Breast epithelium (tissue), 4 donors: ENCODE measurements at places on chromosomes 3 and 15. TPM values are rescaled to one million over a fixed set of nuclear protein-coding genes. Genes with fewer than 3 reads are reported as not detected.
A peak's percentile ranks its signal among the peaks of the same experiment; 100 is the strongest.

TIMP4 gene
- total RNA-seq: 27.4 TPM

SKOR1 gene
- total RNA-seq: 0.98 TPM

RGMA gene
- total RNA-seq: 17.7 TPM

NGLY1 gene
- total RNA-seq: 29.8 TPM

P2RY1 gene
- total RNA-seq: 1.2 TPM

SLC15A2 gene
- total RNA-seq: 2.2 TPM

MYH15 gene
- not detected for total RNA-seq

DNAJB11 gene
- 41.6 TPM for total RNA-seq

- no peak for DNase-seq
- no peak overlapping the region for H3K4me3 ChIP-seq
- no peak overlapping the region for H3K27ac ChIP-seq
- no peaks in the 10 kb centered on the region for H3K27me3 ChIP-seq
- no peaks in the 10 kb centered on the region for H3K4me1 ChIP-seq
- H3K36me3 ChIP-seq: no peaks in the 10 kb centered on the region
Observed at GRCh38 chr3:71416876-71417275, 166.7 kb downstream of the FOXP1 start.

DNA sequence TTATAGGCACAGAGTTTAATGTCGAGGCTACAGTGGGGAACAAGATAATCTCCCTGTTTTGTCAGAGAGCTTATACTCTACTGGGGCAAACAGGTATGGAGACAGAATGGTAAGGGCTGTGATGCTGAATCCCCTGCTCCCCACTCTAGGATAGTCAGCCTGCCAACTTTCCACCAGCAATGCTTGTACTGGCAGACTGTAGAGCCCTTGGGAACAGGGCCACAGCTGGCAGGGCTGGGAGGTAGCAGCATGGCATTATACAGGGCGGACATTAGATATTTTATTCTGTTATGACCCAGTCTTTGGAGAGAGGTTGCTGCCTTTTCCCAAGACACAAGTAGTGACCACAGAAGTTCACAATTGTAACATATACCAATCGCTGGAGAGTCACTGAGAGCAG is 91.2 kb downstream of the ARRDC4 start:
- no peaks in the 10 kb centered on the region for H3K36me3 ChIP-seq
- H3K4me1 ChIP-seq: no peaks in the 10 kb centered on the region
- no peak for DNase-seq
- no peaks in the 10 kb centered on the region for H3K27me3 ChIP-seq
- no peak overlapping the region for H3K4me3 ChIP-seq
- H3K27ac ChIP-seq: no peak overlapping the region

- H3K27ac ChIP-seq: no peak overlapping the region
- no peaks in the 10 kb centered on the region for H3K4me1 ChIP-seq
- H3K4me3 ChIP-seq: no peak overlapping the region
- no peaks in the 10 kb centered on the region for H3K27me3 ChIP-seq
- no peaks in the 10 kb centered on the region for H3K36me3 ChIP-seq
Observed at GRCh38 chr3:116051040-116051439, 394.2 kb downstream of the LSAMP start.

GRCh38 chr15:80695911-80696661 is 976 bp downstream of the ABHD17C start:
- H3K27me3 ChIP-seq: no peaks in the 10 kb centered on the region
- no peaks in the 10 kb centered on the region for H3K4me1 ChIP-seq
- peak overlapping the region; percentile 76 for H3K4me3 ChIP-seq
- H3K27ac ChIP-seq: peak overlapping the region; percentile 88
- DNase-seq: no peak
- no peaks in the 10 kb centered on the region for H3K36me3 ChIP-seq

DNA sequence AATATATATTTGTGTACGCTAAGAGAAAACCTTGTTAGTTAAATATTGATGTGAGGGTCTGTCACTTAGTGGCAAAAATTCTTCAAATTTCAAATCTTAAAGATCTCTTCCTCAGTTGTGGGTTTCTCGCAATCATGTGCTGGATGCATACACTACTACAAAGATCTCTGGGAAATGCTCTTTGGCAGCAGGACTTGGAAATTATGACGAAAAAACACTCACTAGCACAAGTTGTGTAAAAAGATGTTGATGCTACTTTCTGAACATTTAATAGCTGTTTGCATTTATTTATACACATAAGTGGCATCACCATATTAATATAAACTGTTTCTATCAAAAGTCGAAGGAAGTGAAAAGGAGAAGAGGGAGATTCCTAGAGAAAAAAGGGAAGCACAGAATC is 10.8 kb upstream of the NANOGP8 start:
- no peak overlapping the region for H3K27ac ChIP-seq
- no peak overlapping the region for H3K4me3 ChIP-seq
- H3K4me1 ChIP-seq: no peaks in the 10 kb centered on the region
- no peak for DNase-seq
- no peaks in the 10 kb centered on the region for H3K27me3 ChIP-seq

DNA sequence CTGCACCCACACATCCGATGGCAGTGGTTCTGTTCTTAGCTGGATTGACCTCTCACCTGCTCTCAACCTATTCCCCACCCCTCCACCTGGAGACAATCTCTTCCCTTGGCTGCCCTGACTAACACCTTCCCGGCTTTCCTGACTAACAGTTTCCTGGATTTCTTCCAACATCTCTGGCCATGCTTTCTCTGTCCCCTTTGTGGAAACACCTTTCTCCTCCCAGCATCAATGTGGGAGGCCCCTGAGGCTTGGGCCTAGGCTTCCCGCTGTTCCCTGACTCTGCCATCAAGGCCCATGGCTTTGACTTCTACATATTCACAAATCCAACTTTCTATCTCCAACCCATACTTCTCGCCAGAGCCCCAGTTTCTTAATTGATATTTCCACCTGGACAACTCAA is 142.8 kb upstream of the ATP2B2 start:
- H3K27ac ChIP-seq: no peak overlapping the region
- no peaks in the 10 kb centered on the region for H3K36me3 ChIP-seq
- no peaks in the 10 kb centered on the region for H3K4me1 ChIP-seq
- no peak for DNase-seq
- H3K27me3 ChIP-seq: no peaks in the 10 kb centered on the region
- H3K4me3 ChIP-seq: no peak overlapping the region

GRCh38 chr3:73546961-73547360 is 77.8 kb downstream of the PDZRN3 start:
- no peak overlapping the region for H3K4me3 ChIP-seq
- H3K36me3 ChIP-seq: no peaks in the 10 kb centered on the region
- peak; percentile 23 for DNase-seq
- H3K4me1 ChIP-seq: no peaks in the 10 kb centered on the region
- H3K27me3 ChIP-seq: no peaks in the 10 kb centered on the region

GRCh38 chr3:117518364-117518763 is 808.8 kb downstream of the TUSC7 start:
- no peak overlapping the region for H3K4me3 ChIP-seq
- no peaks in the 10 kb centered on the region for H3K4me1 ChIP-seq
- no peaks in the 10 kb centered on the region for H3K36me3 ChIP-seq
- no peak overlapping the region for H3K27ac ChIP-seq
- DNase-seq: no peak

GRCh38 chr3:10552631-10552943 is 47.2 kb upstream of the ATP2B2 start:
- DNase-seq: peak; percentile 31
- no peak overlapping the region for H3K4me3 ChIP-seq
- H3K4me1 ChIP-seq: no peaks in the 10 kb centered on the region
- no peaks in the 10 kb centered on the region for H3K27me3 ChIP-seq
- no peaks in the 10 kb centered on the region for H3K36me3 ChIP-seq

- no peaks in the 10 kb centered on the region for H3K27me3 ChIP-seq
- H3K27ac ChIP-seq: peak overlapping the region; percentile 58
- H3K4me1 ChIP-seq: no peaks in the 10 kb centered on the region
- H3K4me3 ChIP-seq: no peak overlapping the region
Observed at GRCh38 chr3:159128628-159129027, 326.8 kb downstream of the MFSD1 start.
